Kidney (tissue), 22 donors: ENCODE measurements at places on chromosomes 3 and 15.

DNA sequence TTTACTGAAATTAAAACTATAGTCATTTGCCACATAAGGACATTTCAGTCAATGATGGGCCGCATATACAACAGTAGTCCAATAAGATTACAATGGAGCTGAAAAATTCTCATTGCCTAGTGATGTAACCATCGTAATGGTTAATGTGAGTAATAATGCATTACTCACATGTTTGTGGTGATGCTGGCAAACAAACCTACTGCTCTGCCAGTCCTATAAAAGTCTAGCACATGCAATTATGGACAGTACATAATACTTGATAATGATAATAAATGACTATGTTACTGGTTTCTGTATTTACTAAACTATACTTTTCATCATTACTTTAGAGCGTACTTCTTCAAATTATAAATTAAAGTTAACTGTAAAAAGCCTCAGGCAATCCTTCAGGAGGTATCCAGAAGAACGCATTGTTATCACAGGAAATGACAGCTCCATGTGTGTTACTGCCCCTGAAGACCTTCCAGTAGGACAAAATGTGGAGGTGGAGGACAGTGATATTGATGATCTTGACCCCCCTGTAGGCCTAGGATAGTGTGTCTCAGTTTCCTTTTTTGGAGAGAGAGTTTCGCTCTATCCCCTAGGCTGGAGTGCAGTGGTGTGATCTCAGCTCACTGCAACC, 102.7 kb downstream of the ATP1B3 start:
- no peak for DNase-seq

GRCh38 chr3:141419946-141420345, 51.6 kb downstream of the ZBTB38 start:
- DNase-seq = peak; percentile 17

DNA sequence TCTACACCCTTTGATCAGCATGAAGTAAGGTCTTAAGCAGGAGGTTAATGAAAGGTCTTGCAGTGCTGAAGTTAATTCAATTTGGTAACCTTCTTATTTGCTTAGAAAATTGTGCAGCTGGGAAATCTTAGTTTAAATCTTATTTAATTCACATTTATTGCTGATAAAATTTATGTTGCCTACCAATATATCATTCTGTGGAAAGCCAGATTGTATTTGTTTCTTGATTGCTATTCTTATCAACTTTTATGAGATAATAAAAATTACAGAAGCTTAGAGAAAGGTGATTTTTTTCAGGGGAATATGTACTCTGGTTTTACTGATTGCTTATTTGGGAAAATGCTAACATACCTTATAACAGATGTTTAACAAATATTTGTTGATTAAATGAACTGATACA, 64.0 kb upstream of the PAQR5 start:
- no peak for DNase-seq

DNA sequence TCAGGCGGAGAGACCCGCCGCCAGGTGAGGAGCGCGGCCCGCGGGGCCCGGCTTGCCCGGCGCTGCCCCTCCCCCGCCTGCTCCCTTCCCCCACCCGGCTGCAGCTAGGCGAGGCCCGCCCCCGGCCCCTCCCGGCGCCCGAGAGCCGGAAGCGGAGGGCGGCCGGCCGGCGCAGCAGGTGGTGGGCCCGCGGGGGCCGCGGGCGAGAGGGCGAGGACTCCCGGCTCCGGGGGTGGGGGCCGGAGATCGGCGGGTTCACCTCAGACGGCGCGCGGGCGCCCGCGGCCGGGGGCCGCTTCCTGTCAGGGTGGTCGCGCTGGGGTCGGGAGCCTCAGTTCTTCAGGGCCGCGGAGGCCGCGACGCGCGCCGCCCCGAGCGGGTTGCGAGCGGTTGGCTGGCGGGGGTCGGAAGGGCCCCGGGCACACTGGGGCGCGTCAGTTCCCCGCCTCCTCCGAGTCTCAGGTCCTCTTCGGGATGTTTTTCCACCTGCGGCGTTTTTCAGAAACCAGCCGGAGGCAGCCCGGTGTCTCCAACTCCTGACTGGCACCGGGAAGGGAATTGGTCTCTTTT, 395 bp downstream of the ZFAND6 start:
- no peak for DNase-seq

DNA sequence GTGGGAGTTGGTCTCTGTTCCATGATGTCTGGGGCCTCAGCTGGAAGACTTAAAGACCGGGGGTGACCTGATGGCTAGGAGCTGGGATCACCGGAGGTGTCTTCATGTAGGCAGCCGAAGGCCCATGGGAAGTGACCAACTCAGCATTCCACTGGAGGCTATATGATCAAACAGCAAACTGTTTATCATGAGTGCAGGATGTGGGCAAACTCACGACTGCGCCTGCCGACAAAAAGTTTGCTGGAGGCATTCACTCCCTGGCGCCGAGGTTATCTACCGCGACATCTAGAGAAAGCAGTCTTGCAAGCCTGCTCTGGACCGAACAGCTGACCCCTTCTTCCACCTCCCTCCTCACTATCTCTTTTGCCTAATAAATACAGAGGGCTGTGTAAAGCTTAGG, 62.7 kb upstream of the NR2C2 start:
- peak; percentile 35 for DNase-seq

GRCh38 chr3:113439606-113440005, 1.7 kb downstream of the CFAP44 start:
- peak; percentile 8 for DNase-seq

DNA sequence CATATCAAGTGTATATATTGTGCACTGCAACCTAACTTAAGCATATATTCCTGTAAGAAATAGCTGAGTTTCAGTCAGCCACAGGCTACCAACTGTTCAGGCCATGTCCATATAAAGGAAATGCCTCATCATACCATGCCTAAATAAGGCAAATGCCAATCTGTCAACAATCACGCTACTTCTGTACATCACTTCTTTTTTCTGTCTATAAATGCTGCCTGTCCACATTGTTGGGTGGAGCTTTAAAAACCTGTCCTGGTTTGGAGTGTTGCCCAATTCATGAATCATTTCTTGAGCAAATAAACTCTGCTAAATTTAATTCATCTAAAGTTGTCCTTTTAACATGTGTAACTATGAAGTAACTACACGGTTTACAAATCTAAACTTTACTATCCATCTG, 1091.9 kb downstream of the NSUN3 start:
- DNase-seq = no peak

DNA sequence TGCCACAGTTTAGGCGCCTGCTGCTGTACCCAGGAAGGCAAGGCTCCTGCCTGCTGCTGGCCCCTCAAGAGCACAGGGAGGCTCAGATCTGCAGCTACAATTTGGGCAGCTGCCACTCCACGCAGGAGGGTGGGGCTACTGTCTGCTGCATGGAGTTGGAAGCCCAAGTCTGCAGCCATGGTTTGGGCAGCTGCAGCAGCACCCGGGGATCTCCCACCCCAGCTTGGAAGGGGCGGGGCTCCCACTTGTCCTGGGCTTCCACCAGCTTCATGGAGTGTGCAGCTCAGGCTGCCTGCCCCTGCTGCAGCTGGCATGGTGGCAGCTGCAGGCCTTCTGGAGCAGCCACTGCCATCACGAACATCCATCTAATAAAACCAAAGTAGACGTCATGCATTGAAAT, 512.9 kb downstream of the PYDC2 start:
- DNase-seq = no peak

GRCh38 chr15:62639906-62640605, 402.5 kb upstream of the TPM1 start:
- no peak for DNase-seq

GRCh38 chr15:84904419-84904818, 20.0 kb downstream of the SLC28A1 start:
- DNase-seq = no peak

GRCh38 chr15:94453227-94453988, 222.0 kb downstream of the MCTP2 start:
- DNase-seq = no peak

DNA sequence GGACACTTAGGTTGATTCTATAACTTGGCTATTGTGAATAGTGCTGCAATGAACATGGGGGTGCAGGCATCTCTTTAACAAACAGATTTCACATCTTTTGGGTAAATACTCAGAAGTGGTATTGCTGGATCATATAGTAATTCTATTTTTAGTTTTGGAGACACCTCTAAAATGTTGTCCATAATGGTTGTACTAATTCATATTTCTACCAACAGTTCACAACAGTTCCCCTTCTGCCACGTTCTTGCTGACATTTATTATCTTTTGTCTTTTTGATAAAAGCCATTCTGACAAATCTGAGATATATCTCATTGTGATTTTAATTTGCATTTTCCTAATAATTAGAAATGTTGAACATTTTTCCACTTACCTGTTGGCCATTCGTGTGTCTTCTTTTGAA, 19.5 kb downstream of the CX3CR1 start:
- DNase-seq = no peak

DNA sequence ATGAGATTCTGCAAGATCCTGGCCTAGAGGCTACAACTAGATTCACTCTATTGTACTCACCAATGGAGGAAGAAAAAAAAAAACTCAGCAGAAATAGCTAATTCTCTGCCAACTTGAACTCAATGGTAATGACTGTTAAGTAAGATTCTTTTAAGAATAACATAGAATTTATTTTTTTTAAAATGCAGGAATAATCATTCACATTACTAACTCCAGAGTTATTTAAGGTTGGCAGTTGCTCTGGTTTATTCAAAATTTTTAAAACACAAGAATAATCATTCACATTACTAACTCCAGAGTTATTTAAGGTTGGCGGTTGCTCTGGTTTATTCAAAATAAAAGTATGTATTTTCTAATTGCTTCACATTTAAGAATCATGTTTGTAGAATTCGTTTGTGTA, 1071.9 kb downstream of the IGSF11 start:
- DNase-seq = no peak

DNA sequence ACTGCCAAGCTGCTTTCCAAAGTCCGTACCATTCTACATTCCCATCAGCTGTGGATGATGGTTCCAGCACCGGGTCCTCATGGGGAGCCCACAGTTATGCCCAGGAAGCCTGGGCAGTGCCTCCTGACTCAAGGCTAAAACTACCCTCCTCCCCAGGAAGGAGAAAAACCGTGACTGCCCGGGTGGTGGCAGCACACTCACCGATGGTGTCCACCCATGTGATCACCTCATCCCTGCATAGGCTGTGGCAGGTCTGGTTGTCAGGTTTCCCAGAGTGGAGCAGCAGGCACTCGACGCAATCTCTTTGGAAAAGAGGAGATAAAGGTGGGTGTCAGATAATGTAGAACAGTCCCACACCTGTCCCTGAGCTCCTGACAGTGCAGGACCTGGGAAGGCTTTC, 38.6 kb downstream of the UMPS start:
- no peak for DNase-seq

GRCh38 chr15:57914350-57915055, 151.0 kb downstream of the ALDH1A2 start:
- DNase-seq = peak; percentile 67

- DNase-seq = no peak
Observed at GRCh38 chr3:120428924-120429323, 21.9 kb downstream of the FSTL1 start.

DNA sequence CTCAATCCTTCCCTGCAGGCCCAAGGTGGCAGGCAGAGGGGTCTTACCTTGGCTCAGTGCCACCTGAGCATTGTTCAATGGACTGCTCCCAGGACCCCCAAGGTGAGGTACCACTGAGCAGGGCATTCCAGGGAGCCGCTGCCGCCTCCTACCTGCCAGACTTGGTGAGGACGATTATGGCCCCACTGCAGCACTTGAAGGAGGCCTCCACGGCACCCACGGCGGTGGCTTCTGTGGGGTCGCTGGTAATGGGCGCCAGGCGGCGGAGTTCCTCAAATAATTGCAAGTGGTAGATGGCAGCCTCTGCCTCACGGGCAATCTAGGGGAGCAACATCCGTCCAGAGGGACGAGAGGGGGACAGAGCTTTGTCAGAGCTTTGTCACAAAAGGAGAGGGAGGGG, 4.7 kb upstream of the GRAMD2A start:
- no peak for DNase-seq

GRCh38 chr3:193865339-193865738, 270.6 kb upstream of the HES1 start:
- DNase-seq = no peak

- no peak for DNase-seq
Observed at GRCh38 chr3:8734908-8735307, 1.3 kb downstream of the CAV3 start.

DNA sequence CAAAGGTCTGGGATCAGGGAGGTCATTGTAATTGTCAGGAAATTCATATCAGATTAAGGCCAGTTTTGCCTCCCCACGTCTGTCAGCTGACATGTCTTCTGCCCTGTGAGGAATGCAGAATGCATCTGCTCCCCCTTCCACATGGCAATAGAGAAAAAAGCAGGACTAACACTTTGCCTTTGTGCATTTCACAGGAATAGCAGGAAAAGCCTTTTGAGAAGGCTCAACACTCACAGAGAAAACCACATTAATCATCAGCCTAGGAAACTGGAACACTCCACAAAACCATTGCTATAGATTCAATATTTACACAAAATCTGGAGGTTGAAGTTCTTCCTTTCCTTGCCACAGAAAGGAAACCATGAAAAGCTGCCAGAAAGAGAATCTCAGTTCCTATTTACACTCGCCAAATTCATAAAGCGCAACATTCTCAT, 165.2 kb upstream of the HES1 start:
- no peak for DNase-seq

GRCh38 chr15:86691091-86691663, 611.5 kb downstream of the AGBL1 start:
- no peak for DNase-seq

- no peak for DNase-seq
Observed at GRCh38 chr15:32709295-32710033, 8.3 kb upstream of the GREM1 start.

DNA sequence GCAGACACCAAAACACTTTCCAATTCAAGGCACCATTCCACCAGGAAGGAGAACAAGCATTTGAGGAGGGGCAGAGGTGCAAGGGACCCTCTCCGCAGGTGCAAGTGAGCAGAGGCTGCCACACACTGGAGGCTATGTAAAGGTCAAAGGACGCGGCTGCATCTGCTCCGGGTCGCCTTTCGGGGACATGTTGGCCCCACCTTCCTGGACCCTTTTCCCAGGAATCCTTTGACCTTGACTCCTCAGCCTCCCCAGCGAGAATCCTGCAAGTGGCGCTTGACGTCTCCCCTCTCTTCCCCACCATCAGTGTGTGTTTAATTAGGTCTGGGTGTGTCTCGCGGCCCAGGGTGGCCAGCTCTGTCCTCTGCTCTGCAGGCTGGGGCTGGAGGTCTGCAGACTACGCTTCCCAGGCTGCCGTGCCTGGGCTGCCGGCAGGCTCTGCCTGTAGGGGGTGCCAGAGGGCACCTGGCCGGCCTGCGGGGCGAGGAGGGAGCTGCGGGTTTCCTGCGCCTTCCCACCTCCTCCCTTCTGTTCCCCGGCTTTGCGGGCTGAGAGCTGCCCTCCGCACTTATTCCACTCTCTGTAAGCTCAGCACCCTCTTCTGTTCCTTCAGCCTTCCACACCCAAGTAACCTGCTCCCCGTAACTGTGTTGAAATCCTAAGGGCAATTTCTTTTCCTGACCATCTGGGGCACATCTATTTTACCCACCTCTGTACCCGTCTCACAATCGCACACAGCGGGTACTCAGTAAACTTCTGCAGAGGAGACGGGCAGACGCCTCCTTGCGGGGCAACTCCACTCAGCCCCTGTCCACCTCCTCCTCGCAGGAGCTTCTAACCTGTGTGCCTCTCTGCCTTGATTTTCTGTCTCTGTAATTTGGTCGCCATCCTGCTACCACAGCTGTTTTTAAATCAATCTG, 129.8 kb downstream of the NSMCE3 start:
- peak; percentile 78 for DNase-seq
